Islet precursor cell (in vitro differentiated cells): ENCODE measurements at places on chromosomes 6 and 20.

DNA sequence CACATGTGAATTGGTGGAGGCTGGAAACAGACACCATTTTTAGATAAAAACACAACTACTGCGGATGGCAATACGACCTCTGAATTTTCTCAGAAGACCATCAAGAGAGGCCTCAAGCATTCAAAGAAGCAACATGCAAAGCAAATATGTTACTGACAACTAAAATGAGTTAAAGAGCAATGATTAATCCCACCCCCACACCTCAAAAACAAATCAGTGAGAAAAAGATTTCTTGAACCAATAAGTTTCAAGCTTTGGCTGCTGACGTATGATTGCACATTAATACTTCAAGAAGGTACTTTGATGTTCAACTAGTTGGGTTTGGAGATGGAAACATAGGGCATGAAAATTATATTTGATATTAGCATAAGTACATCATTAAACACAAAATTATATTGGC lies 982 bp downstream of the MMUT start:
- DNase-seq: no peak

DNA sequence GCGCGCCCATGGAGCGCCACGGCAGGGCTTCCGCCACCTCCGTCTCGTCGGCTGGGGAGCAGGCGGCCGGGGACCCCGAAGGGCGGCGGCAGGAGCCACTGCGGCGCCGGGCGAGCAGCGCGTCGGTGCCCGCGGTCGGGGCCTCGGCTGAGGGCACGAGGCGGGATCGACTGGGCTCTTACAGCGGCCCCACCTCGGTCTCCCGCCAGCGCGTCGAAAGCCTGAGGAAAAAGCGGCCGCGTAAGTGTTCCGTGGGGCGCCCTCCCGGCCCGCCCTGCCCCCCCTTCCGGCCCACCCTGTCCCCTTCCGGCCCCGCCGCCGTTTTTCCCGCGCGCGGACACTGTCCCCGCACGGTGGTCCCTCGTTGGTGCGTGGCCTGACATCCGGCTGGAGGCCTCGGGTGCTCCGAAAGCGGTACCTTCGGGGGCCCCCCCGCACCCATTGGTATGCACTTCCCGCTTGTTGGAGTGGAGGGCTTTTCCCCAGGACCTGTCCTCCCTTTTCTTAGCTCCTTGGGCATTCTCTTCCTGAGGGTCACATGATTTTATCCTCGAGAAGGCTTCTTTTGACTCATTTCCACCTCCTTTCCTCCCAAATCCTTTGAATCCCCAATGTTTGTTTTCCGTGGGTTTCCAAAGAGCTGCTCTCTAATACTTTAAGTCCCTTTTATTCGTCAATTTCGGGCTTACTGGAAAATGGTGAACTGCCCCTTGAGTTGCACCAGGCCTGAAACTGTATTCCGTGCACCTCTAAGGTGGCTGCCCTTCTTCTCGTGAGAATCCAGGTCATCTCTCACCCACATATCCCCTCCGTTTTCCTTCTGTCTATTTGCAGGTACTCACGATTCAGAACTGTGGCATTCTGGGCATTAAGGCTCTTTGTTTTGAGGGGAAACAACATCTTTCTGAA lies 556 bp downstream of the PANK2 start:
- DNase-seq: no peak

DNA sequence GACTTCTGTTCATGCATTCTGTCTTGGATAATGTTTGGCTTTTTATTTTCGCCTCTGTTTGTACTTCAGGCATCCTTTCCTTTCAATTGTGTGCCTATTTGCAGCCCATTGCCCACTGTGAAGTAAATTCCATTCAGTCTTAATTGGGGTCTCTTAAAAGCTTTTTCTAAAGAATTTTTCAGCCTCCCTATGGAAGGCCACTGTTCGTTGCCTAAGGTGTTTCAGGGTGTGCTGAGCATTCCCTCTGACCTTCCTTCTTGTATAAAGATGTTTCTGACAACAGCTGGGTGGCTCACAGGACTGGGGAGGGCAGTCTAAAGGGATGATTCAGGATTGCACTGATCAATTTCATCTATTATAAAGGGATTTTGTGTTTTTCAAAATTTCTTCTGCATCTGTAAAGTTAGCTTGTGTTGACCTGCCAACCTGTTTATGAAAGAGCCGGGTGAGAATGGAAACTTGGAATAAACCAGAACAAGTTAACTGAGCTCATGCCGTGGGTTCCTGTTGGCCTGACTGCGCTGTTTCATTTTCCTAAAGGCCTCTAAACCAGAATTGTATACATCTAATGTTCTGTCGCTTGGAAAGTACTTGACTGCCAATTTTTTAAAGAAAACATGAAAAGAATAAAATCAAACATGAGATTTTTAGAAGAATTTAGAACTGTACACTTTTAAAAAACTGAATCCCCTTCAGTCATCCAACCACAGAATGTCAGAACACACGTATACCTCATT lies 14.3 kb downstream of the PHACTR2 start:
- peak; percentile 62 for DNase-seq

DNA sequence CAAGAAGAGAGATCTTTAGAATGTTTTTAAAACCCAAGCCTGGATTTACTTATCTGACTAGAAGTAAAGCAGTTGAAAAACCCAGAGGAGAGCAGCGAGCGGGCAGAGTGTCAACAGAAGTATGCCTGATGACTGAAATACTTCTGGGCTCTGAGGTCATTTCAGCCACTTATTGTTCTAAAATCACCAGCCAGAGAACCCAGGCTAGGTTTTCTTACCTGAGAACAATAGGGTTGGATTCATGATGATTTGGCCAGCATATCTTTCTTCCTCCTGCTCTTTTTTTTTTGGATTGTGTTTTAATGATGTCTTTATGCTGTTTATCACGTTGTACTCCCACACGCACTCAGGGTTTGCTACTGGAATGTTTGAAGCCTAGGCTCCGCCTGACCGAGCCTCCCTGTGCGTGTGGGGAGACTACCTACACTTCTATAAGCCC lies 63.0 kb upstream of the KIF25 start:
- no peak for DNase-seq

DNA sequence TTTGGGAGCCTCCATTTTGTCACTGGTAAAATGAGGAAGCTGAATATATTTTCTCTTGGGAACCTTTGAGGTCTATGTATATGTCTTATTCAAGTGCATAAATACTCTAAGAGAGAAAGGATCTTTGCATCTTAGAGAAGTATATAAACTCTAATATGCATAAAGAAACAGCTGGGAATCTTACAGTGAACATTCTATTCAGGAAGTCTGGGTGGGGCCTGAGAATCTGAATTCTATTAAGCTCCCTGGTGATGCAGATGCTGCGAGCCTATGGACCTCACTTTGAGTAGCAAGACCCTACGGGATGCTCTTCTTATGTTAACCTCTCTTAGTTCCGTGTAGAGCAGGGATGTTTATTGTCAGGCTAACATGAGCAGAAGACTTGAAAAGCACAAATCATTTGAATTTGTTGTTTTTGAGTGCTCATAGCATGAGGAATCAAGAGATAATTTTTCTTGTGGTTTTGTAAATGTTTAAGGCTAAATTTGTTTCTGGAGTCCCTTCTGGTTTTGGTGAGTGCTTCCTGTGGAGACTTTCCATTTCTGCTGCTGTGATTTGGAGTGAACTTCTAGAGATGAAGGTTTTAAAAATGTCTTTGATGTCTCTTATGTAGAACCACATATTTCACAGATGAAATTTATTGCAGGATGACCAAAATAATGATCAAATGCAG lies 281.2 kb upstream of the JAG1 start:
- DNase-seq: no peak
